ENCODE measurements at places on chromosomes 1 and 21. TPM values are rescaled to one million over a fixed set of nuclear protein-coding genes. Genes with fewer than 3 reads are reported as not detected.

Gene UTS2
- total RNA-seq: not detected

Gene CNKSR1
- total RNA-seq: 2.9 TPM

Gene WLS
- total RNA-seq: 78.0 TPM

DNA sequence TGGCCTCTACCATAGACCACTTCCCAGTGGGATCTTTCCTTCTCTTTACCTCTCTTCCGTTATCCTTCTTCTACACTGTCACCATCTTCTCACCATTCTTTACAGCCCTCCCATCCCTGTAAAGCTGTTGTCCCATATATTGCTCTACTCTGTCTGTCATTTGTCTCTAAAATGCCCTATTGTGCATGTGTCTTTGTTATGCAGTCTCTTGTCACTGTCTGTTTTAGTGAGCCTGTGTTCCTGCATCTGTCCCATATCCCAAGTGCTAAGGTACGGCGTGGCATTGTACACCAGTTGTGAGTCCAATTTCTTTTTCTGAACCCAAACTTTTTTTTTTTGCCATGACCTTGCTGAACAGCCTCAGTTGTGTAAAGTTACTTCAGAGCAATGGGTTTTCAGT lies 8.8 kb upstream of the ZBTB18 start:
- DNase-seq: no peak

DNA sequence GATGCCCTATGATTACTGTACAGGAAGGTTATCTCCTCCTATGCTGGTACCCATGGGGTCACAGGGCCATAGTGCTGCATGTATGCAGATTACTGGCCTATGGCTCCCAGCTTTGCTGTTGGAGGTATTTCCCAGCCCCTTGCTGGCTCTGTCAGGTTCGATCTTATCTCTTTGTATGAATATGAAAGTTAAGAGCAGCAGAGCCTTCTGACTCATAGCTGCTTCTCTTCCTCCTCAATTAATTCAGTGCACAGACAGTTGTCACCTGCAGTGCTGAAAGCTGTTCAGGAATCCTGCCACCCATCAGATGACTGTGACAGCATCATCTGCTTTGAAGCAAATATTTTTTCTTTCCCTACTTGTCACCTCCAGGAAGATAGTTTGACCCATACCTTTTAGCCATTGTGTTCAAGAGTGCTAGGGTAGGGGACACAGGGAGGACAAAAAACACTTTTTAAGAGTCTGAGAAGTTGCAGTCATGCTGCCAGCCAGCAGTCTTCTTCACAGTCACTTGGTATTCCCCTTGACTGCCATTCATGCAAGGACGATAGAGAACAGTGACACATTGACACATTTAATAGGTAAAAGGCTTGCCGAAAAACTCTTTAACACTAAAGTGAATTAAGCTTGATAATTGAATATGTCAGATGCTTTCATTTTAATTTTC lies 73.1 kb downstream of the KIF1B start:
- no peak for DNase-seq

DNA sequence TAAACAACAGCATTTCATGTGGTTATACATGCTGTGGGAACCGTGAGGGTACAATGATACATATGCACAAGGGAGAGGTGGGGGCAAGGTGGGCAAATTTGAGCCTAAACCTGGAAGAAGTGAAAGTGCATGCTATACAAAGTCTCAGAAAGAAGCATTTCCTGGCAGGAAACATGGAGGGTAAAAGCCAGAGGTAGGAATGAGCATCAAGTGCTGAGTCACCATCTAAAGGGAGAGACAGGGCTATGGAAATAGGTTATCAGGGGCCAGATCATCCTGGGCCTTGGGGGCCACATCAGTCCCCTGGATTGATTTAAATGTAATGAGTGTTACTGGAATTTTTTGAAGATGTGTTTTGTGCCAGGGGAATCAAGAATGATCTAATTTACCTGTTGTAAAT lies 60.1 kb upstream of the DAB1 start:
- no peak for DNase-seq

DNA sequence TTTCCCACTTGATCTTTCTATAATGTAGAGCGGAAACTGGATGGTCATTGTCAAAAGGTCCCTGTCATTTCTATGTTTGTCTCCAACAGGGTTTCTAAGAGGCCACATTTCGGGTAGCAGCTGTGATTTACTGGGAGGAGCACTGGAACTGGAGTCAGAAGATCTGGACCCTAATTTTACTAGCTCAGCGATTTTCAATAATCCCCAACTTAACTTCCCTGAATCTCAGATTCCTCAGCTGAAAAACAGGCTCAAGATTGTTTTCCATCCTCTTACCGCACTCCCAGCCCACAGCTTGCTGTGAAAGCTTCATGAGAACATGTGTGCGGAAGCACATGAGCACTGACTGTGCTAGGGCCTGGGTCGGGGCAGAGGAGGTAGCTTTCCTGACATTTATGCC lies 19.9 kb upstream of the RGS4 start:
- no peak for DNase-seq

DNA sequence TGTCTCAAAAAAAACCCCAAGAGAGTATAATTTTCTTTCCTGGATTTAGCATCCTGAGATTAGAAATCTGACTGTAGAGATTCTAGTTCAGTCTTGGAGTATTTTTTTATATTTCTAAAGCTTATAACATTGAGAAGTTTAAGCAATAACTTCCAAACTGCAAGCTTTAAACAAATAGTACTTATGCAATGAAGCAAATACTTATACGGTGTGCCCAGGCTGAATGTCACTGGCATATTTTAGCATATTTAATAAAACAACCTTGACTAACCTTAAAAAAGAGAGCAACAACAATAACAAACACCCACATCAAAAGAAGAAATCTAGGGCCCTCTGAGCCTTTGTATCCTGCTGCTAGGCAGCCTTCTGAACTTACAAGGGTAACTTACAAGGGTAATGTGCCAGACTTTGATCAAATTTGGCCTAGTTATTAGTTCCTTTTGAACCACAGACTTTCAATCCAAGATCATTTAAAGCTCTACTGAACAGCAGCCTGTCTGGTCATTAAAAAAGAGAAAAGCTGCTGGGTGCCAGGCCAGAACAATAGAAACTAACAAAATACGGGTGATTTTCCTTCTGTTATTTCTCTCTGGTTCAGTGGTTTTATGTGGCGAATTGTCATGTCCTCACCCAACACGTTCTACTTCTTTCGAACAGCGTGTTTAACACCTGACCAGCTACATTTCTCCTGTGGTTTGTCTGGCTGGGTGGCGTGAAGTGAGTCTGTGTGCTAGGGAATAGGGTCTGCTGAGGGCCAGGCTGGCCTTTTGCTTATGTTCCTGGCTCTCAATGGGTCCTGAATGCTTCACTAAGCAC lies 16.2 kb downstream of the MTOR start:
- no peak for DNase-seq

All from cardiac septum (tissue), 1 donor.